Dermis lymphatic vessel endothelial cell (primary cell): ENCODE measurements at places on chromosomes 16 and 17. TPM values are rescaled to one million over a fixed set of nuclear protein-coding genes. Genes with fewer than 3 reads are reported as not detected.

Gene FNDC8
- not detected in 2 replicates for total RNA-seq

Gene CEMP1
- not detected in 2 replicates for total RNA-seq

Gene C16orf74
- 4.8 and 5.3 TPM in 2 replicates for total RNA-seq

Gene C1QTNF8
- total RNA-seq, result not detected in 2 replicates

Gene TBC1D3E
- total RNA-seq, result 1.4 TPM in 1 of 2 replicates, not detected in the other

Gene TNFRSF13B
- total RNA-seq, result not detected in 2 replicates

Gene ITGAL
- total RNA-seq, result under 0.01 TPM in 1 of 2 replicates, not detected in the other

Gene CRYBA1
- not detected in 2 replicates for total RNA-seq

Gene SLC26A11
- total RNA-seq, result 7.8 and 9.6 TPM in 2 replicates

Gene LGALS9B
- total RNA-seq, result not detected in 2 replicates

Gene TBC1D3K
- total RNA-seq, result not detected in 2 replicates

Gene CCDC78
- total RNA-seq, result 0.22 and 0.34 TPM in 2 replicates

Gene HES7
- total RNA-seq, result not detected in 2 replicates

Gene SLX1A
- total RNA-seq, result 43.8 and 54.1 TPM in 2 replicates

Gene CEP295NL
- 1.3 and 1.4 TPM in 2 replicates for total RNA-seq

Gene CNGB1
- total RNA-seq, result not detected in 2 replicates

Gene MAP1LC3B
- total RNA-seq, result 19.3 and 25.4 TPM in 2 replicates

Gene CCDC92B
- total RNA-seq, result not detected in 2 replicates

Gene CHD9
- total RNA-seq, result 26.7 and 34.6 TPM in 2 replicates

Gene COX6A2
- total RNA-seq, result not detected in 2 replicates

Gene IRF8
- 3.5 and 5.9 TPM in 2 replicates for total RNA-seq

Gene SCIMP
- total RNA-seq, result not detected in 2 replicates

Gene KRTAP2-1
- not detected in 2 replicates for total RNA-seq

Gene ZNF597
- total RNA-seq, result 2.8 and 2.9 TPM in 2 replicates

Gene UMOD
- not detected in 2 replicates for total RNA-seq

Gene MYH11
- total RNA-seq, result under 0.01 TPM in 1 of 2 replicates, not detected in the other

Gene LPO
- under 0.01 TPM in 1 of 2 replicates, not detected in the other for total RNA-seq

Gene HLF
- not detected in 2 replicates for total RNA-seq

Gene AURKB
- total RNA-seq, result 5.9 and 6.2 TPM in 2 replicates

Gene ZSCAN10
- total RNA-seq, result not detected in 2 replicates

Gene PRSS27
- total RNA-seq, result 0.22 and 0.26 TPM in 2 replicates
